Kidney tubule cell (primary cell): ENCODE measurements at places on chromosomes 16 and 17.

- DNase-seq, result no peak
Observed at GRCh38 chr17:19619705-19620325, 28.7 kb upstream of the ALDH3A2 start.

DNA sequence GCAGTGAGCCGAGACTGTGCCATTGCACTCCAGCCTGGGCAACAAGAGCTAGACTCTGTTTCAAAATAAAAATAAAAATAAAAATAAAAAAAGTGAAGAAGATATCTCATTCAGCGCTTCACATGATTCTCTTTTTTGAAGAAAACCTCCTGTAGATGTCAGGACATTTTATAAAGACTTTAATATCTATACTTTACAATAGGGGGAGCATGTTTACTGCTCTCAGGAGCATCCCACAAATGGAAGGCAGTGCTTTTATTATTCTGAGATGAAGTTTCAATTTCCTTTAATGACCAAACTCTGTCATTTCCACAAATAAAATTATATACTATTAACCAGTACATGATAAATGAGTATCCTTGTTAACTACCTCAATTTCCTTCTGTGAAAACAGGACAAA, 118.7 kb upstream of the MYOCD start:
- no peak for DNase-seq

- DNase-seq, result peak; percentile 44
Observed at GRCh38 chr16:4351880-4352279, 759 bp upstream of the PAM16 start.

GRCh38 chr17:44976206-44976605, 8.1 kb upstream of the C1QL1 start:
- no peak for DNase-seq

- DNase-seq, result no peak
Observed at GRCh38 chr16:55914383-55914782, 39.2 kb upstream of the CES5A start.

DNA sequence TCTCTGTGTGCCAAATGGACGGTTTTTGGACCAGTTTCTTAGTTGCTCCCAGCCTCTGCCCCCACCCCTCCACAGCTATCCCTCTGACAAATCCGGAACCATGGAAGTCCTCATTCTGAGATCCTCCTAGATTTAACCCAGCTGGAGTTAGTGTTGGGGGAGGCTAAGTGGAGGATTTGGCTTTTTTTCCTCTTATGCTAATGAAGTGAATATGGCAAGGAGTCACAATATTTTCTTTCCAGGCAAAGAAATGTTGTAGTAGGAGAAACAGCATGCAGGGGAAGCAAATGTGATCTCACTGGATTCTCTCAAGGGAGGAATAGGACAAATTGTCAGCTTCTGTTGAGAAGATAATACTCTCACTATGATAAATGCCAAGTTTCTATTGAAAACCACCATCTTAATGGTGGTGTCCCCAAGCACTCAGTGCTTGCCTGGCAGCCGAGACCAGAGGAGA, 159.5 kb downstream of the MSI2 start:
- no peak for DNase-seq

GRCh38 chr17:31492880-31493655, 101.6 kb downstream of the RAB11FIP4 start:
- no peak for DNase-seq

DNA sequence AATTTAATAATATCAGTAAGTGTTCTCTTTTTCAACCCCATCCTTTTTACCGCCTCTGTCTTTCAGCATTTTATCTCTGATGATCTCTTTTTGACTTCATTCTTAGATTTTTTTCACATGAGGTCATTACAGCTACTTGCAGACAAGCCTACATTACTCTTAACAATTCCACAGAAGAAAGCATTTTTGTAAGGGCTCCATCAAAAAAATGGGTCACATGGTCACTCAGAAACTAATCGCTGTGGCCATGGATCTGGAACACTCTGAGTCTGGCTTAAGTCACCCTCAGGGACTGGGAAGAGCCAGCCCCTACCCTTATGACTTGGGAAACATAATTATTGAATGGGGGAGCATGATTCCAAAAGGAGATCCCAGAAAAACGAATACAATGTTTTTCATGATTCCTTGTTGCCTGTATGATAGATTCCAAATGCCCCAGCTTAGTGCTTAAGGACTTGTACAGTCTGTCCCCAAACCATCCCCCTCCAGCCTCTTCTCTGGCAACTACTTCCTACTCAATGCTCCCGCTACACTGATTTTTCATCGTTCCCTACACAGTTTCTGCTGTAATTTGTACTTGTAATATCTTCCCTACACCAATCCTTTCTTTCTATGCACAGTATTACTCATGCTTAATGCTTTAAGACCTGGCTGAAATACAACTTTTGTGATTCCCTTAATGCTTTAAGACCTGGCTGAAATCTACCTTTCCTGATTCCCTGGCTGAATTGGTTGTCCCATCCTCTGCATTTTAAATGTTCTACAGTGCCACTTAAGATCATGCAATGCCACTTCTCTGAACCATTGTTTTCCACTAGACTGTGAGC, 457.8 kb downstream of the HS3ST4 start:
- DNase-seq, result no peak

- no peak for DNase-seq
Observed at GRCh38 chr16:647173-647902, 1.8 kb upstream of the WDR90 start.

DNA sequence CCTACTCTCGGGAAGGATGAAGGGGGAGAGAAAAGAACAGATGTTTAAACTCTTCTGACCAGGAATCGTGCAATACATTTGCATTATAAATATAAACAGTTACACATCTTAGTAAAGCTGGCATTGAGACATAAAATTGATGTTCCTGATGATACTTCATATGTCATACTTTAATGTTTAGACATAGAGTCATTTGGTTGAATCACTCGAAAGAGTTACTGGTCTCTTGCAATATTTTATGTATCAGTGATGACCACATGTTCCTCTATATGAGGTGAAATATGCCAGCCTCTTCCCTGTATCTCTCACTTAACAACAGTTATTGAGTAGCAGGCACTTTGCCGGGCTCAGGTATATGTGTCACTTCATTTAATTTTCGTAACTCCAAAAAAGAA, 49.7 kb upstream of the PMFBP1 start:
- no peak for DNase-seq

GRCh38 chr16:77332792-77333191, 102.0 kb downstream of the ADAMTS18 start:
- no peak for DNase-seq

GRCh38 chr16:9070254-9070653, 21.2 kb upstream of the HAPSTR1 start:
- no peak for DNase-seq

DNA sequence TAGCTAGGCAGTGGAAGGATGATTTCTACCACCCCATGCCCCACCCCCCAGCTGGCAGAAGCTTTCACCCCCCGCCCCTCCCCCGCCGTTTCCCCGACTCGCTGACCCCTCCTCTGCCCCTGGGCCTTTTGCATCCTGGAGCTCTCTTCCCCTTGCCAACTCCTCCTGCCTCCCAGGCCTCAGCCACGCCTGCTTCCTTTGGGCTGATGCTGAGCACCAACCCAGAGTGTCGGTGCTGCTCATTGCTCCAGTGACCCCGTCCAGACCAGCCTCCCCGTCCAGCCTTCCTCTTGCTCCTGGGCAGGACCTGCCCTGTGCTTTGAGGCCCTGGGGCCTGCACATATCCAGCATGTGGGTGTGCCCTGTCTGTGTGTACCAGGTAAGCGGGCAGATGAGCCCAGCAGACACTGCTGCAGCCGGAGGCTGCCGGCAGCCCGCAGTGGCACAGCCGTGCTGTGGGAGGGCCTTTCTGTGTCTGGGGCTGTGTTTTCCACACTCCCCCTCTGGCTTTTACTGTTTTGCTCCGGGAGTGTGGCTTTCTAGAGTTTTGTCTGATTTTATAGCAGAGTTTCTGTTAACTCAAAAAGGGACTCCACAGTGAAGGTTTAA, 72.9 kb downstream of the JPH3 start:
- no peak for DNase-seq

- DNase-seq, result peak; percentile 21
Observed at GRCh38 chr17:75059369-75060345, 12.6 kb downstream of the KCTD2 start.

DNA sequence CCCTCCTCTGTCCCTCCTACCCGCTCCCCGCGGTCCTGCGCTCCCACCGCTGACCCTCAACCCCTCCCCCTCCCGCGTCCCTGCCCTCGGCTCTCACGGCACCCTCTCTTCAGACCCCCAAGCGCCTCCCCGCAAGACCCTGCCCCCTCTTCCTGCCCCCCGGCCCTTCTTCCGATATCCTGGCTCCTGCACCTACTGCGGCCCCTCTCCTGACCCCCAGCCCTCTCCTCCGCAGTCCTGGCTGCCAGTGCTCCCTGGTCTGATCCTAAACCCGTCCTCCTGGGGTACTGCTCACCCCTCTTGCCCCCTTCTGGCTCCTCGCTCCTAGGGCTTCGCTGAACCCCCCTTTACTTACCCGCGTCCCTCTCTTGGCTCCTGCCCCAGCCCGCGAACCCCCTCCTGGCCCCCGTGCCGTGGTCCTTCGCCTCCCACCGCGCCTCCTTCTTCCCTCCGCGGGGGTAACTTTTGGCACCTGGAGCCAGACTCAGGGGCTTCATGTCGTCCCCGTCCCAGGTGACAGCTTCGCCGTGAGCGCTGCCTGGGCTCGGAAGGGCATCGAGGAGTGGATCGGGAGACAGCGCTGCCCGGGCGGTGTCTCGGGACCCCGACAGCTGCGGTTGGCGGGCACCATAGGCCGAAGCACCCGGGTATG, 839 bp downstream of the NKD1 start:
- DNase-seq, result no peak

- no peak for DNase-seq
Observed at GRCh38 chr17:46978489-46979146, 435 bp downstream of the RPRML start.

- peak; percentile 3 for DNase-seq
Observed at GRCh38 chr17:2264067-2264860, 39.3 kb downstream of the SMG6 start.
